ENCODE measurements at places on chromosomes 11 and 22.

DNA sequence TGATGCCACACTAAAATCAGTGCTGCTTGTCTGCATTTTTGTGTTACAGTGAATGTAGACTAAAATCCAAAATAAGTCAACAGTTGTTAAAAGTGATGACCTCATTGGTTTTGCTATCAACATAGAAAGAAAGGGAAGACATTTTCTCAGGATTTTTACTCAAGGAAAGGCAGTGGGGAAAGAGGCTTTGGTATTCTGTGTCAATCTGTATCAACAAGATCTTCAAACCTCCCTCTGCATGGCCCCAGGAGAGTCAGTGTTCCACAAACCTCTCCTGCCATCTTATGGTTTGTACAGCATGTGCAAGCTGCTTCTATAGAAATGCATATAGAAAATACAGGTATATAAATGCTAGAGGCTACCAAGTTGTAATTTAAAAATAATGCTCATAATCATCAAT is 13.8 kb upstream of the OR51M1 start:
- no peak for DNase-seq

DNA sequence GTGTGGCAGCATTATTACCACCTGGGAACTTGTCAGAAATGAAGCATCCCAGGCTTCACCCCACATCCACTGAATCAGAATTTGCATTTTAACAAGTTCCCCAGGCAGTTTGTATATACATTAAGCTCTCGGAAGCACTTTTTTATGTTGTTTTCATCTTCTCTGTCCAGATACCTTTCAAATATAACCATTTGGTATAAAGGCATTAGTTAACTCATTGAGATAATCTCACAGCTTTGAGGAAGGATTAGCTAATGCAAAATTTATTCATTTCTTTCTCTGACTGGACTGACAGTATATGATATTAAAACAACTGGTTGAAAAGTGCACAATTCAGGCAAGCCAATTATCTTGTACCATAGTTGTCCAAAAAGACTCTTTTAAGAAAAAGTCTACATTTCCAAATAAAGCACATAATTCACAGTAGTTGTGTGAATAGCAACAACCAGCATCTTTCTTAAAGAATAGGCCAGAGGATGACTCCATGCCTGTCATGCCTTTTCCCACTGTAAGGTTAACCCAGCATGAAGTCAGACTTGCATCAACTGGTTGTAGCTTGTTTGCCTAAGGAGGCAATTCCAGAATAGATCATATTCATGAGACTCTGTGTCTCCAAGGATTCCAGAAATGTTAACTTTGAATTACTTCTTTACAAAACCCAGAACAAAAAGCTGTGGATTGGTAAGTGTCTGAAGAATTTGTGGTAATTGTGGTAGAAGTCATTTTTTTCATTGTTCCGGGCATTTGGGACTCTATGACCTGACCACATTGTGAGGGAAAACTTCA is 254.3 kb upstream of the SESN3 start:
- no peak for DNase-seq

GRCh38 chr11:116989184-116989583 is 109.0 kb downstream of the SIK3 start:
- no peak for DNase-seq

- no peak for DNase-seq
Measured at GRCh38 chr11:69126286-69126685, 29.4 kb upstream of the SMIM38 start.

GRCh38 chr22:37569009-37569920 is 9.0 kb downstream of the CDC42EP1 start:
- DNase-seq: no peak

DNA sequence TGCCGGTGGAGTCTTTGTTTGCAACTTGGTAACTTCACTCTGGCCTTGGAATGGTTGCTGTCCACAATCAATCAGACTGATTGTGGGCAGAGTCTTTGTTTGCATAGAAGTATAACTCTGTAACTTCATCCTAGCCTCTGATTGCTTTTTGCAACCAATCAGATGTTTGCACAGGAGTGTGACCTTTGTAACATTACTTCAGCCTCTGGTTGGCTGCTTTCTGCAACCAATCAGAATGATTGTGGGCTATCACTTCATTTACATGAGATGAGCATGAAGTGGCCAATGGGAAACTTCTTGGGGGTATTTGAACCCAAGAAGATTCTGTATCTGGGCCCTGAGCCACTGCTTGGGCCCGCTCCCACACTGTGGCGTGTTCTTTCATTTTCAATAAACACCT is 79.6 kb upstream of the CLDN5 start:
- DNase-seq: no peak

GRCh38 chr11:82992223-82992622 is 79.5 kb downstream of the RAB30 start:
- no peak for DNase-seq

DNA sequence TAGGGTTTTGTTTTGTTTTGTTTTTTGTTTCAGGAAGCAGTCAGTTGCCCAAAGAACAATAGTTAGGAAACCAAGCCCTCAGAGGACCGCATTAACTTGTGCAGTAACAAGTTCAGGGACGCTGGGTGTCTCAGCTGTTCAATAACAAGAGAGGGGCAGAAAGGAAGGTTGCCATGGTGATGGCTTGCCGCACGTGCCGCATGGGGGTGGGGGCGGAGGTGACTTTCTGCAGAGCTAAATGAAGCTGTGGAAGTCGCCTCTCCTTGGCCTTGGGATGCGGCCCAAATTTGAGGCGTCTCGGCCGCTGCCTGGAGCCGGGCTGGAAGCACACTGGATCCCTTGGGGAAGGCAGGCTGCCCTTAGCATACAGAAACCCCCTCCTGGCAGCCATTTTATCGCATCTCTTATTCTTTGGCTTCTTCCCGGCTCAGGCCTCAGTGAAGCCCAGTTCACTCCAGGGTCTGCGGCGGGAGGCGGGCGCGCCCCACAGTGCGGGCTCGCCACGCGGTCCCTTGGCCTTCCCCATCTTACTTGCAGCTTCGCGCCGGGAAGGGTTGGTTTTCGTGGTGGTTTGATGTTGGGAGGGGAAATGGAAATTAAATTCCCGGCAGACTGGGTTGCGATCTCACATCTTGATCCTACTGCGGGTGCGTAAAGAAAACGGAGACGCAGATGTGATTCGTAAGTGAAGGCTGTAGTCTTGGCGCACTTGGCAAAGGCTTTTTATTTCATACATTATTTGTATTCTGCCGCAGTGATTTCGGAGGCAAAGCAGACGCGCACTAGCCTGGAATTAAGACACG is 94.3 kb downstream of the SLC17A6 start:
- DNase-seq: no peak

DNA sequence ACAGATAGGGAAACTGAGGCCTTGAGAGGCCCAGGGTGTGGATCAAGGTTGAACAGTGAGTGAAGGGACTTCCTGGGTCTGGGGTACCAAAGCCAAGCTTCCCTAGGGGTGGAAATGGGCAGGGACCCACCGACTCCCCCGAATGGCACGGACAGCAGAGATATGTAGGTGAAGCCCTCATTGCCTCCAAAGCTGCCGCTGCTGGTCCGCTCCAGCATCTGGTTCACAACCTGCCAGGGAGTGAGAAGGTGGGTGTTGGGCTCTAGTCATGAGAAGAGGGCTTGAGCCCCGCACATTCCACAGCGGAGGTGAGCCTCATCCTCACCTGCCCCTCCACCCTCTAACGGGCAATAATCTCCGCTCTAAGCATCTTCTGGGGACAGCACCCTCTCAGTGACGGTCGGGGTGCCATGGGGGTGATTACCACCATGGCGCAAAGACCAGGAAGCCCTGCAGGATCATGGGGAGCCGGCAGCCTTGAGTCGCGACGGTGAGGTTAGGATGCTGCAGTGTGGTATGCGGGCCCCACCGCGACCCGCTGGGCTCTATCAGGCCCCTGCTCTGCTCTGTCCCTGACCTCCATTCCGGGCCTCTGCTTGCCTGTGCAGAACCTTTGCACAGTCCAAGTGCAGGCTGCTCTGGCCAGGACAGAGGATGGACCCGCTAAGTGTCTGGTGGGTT is 10.8 kb downstream of the ALDH3B2 start:
- DNase-seq: no peak

GRCh38 chr11:32056438-32056837 is 34.4 kb upstream of the RCN1 start:
- peak; percentile 67 for DNase-seq

- DNase-seq: no peak
Measured at GRCh38 chr11:76471382-76471781, 26.6 kb downstream of the EMSY start.

DNA sequence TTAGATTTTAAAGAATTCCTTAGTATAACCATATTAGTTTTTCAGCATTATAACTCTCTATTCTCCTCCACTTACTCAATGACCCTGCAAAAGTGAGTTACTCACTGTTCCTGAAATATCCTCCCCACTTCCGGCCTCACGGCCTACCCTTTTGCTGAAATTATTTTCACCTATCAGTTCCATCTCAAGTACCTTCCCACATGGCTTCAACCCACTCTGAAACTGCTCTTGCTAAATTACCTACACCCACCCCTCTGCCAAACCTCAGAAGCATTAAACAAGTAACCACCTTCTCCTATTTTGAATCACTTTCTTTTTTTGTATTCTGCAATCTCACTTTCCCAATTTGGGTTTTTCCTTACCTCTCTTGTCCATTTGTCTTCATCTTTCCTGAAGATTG is 37.7 kb downstream of the OR5P2 start:
- no peak for DNase-seq

DNA sequence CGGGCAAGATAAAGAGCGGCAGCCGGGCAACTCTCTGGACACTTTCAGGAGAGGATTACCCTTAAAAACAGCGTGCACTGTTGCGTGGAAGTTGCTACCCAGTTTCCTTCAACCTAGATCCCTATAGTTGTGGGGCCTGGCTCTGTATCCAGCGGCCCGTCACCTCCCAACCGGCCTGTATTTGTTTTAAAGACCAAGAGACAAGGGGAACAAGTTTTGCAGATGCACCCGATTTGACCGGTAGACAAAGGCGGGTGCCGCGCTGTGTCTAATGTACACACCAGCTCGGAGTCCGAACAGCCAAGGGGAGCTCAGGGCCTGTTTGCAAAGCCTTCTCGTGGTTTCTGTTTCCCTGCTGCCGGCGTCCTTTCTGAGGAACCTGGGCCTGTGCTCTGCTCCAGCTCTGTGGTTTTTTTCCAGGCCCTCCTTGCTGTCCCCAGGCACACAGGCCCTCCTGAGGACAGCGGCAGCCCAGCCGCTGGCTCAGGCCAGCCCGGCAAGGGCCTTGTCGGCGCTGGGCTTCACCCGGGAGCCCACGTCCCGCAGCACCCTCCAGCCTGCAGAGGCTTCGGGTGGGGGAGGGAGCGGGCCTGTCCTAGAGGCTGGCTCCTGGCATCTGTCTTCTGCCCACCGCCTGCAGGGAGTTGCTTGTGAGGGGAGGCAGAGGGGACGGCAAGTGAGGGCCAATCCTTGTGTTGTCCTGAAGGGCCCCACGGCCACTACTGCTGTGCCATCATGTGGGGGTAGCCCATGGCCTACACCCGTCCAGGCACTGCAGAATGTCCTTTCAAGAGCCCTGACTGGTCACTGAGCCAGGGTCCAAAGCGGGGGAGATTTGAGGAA is 1.4 kb downstream of the TBX1 start:
- DNase-seq: peak; percentile 42

DNA sequence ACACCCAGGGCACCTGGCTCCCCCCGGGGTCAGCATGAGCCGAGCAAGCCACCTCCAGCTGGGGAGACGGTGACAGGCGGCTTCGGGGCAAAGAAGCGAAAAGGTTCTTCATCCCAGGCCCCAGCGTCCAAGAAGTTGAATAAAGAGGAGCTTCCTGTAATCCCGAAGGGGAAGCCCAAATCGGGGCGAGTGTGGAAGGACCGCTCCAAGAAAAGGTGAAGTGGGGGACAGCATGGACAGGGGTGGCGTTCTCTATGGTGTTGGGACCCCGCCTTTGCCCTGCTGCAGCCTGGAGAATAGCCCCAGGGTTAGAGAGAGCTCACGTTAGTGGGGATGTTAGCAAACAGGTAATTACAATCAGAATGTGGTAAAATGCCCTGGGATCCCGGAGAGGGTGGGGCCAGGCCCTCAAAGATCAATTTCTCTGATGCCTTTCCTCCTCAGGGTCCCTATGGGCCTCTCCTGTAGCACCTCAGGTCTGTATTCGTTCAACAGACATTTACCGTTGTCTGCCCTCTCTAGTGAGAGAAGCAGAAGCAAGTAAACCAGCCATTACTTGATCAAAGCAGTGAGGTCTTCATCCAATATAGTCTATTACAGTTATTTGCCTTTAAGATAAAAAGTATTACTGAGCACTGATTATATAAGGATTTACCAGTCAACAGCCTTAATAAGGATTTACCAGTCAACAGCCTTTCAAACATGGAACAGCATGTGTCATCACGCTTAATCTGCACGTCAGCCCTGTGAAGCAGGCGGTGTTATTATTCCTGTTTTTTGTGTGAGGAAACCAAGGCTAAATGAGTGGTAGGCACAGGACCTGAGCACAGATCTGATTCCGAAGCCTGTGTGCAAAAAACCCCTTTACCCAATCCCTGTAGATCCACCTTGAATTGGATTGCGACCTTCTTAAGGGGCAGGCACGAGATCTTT is 1.0 kb downstream of the CCDC86 start:
- DNase-seq: no peak

DNA sequence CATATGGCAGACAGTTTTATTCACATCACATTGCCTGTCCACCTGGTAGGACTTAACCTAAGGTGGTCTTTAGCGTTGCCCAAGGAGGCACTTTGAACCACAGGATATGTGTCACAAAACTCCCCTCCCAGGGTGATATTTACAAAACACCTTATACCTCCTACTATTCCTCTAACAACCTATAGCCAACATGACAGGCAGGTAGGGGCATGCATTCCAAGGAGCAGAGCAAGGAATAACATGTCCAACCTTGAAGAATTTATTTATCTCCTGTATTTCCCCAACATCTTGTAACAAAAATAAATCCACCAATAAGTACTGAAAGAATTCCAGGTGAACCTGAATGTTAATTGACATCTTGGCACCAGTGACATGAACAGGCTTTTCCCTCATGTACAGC is 60.5 kb downstream of the SVIP start:
- no peak for DNase-seq

DNA sequence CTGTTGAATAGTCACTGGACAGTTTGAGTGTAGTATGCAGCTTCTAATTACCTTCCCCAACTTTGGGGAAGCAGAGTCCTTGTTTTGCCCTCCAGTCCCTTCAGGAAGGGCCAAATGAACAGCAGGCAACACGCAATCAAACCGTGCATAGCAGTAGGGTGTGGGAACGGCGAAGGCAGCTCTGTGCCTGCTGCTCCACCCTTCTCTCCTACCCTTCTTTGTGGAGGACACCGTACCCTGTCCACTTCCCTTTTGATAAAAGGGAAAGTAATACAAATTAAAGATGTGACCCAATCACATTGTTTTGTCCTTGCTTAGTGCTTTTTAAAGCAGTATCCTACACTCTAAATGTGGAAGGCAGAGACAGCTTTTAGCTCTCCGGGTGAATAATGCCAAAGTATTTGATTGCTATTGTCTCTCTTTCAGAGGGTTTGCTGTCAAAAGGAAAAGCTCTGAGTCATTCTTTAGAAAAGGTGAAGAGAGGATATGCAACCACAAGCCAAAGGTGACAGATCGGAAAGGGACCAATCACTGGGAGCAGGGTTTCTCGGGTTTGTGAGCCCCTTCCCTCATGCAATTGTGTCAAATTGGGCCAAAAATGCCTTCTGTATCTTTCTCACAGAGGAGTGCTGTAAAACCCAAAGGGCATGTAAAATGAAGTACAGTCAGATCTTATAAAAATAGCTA is 407.3 kb upstream of the CCDC90B start:
- no peak for DNase-seq

GRCh38 chr11:6654281-6655019 is 1.2 kb downstream of the DCHS1 start:
- DNase-seq: no peak

- DNase-seq: no peak
Measured at GRCh38 chr11:4041731-4042391, 52.7 kb upstream of the RRM1 start.
